LoVo (cell line): ENCODE measurements at places on chromosomes 6 and 20.

GRCh38 chr6:40290816-40291215 is 296.3 kb downstream of the LRFN2 start:
- DNase-seq: no peak

GRCh38 chr6:134022650-134023049 is 29.8 kb downstream of the SLC2A12 start:
- DNase-seq: no peak

- DNase-seq: no peak
These were observed 48.2 kb upstream of the TLDC2 start for GRCh38 chr20:36827541-36828279.

- DNase-seq: no peak
These were observed 13.9 kb upstream of the SUMO4 start for GRCh38 chr6:149385998-149386646.

DNA sequence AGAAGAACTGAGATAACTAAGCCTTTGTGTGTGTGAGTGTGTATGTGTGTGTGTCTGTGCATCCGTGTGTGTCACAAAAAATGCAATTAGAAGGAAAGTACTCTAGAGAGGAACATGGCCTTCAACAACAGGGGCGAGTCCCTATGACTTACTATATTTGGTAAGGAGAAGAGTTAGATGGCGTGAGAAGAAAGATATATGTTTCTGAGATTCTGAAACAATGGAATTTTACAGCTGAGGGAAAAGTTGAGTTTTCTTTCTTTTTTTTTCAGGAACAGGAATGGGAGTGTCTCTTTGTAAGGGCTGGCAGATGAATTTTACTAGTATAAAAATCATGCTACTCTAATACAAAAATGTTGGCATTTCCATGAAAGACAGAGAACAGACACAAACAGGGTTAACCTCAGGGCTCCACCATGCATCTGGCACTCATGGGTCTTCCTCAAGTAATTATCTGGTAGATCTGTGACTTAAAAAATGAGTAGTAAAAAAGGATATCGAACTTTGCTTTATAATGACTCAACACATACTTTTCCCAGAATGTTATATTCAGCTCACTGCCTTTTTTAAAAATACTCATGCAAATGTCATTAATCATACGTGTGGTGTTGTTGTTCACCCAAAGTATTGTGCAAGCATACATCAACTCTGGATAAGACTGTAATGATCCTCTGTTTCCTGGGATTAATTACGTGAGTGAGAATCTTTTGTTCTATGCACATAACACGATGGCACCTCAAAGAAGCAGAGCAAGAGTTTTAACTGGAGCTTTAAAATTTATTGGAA is 12.8 kb upstream of the SASH1 start:
- no peak for DNase-seq

DNA sequence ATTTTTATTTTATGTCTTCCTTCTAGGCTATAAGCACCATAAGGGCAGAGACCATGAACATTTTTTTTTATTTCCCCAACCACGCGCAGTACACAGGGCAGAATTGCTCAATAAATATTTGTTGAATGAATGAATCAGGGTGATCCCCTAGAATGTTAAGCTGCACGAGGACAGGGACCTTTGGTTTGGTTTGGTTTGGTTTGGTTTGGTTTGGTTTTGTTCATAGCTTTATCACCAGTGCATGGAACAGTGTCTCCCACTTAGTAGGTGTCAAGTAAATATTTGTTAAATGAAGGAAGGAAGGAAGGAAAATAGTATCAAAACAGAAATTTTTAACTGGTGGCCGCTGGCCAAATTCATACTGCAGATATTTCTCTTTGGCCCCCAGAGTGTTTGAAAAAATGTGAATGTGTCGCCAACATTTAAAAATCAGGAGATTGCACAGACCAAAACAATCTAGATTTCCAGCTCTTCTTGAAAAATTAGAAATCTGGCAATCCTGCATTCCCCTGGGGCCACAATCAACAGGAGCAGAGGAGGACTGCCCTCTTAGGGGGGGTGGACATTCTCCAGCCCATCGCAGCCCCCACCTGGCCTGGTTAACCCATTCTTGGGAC is 205.3 kb downstream of the EYA2 start:
- DNase-seq: no peak

DNA sequence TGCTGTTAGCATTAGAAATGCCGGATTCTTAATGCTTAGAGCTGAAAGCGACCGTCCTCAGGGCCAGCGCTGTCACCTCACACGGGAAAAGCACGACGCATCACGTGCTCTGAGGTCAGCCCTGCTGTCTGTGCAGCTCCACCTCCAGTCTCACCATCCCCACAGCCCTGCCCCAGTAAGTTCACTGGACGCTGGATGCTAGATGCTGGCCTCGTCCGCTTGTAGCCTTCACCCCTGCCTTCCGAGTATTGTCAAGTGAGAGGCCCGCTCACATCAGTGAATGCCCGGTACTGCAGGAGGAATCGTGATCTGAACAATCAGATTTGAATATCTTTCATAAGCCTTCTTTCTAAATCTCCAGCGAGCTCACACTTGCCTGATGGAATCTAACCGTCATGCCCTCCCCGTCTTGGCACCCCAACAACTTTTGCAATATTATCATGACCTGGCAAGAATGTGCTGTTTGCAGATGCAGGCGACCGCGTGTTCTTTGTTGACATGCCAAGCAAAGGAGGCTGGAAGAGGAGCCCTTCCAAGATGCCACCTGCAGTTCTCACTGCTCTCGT is 64.9 kb downstream of the DLL1 start:
- no peak for DNase-seq

GRCh38 chr6:36623547-36624459 is 29.6 kb downstream of the SRSF3 start:
- peak; percentile 80 for DNase-seq

DNA sequence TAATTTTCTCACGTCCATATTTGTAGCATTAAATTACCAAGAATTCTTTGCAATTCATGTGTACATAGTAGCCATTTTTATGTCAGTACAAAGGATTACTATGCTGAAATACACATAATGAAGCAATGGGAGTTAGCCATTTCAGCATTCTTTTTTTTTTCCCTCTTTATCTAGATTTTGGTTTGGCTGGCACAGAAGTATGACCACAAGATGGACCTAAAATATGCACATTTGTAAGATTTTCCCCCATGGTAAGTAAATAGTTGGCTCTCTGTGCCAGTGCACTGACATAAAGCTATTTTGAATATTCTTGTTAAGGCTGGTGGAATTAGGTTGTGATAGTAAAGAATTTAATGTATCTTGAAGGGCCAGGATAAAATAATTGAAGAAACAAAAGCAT is 486.1 kb upstream of the BTBD3 start:
- DNase-seq: no peak

- DNase-seq: no peak
These were observed 827.7 kb downstream of the MAFB start for GRCh38 chr20:39861381-39861780.

- DNase-seq: peak; percentile 73
These were observed 9.7 kb downstream of the TRMT11 start for GRCh38 chr6:125995972-125996580.

DNA sequence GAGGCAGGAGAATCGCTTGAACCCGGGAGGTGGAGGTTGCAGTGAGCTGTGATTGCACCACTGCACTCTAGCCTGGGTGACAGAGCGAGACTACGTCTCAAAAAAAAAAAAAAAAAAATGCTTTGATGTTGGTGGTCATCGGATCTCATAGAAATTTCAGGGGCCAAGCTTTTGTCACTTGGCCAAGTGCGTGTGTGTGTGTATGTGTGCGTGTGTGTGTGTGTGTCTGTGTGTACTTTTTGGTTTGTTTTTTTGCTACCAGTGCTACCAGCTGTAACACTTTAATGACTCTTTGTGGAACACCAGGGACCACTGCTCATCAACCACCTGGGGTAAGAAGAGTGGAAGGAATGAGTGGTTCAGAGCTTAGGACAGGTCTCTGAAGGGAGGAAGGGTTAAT is 49.7 kb downstream of the TRAF3IP2 start:
- DNase-seq: no peak

- DNase-seq: peak; percentile 15
These were observed 1077.6 kb upstream of the MAP3K7 start for GRCh38 chr6:91664327-91664959.

- no peak for DNase-seq
These were observed 149.4 kb upstream of the B3GAT2 start for GRCh38 chr6:71106276-71106675.

DNA sequence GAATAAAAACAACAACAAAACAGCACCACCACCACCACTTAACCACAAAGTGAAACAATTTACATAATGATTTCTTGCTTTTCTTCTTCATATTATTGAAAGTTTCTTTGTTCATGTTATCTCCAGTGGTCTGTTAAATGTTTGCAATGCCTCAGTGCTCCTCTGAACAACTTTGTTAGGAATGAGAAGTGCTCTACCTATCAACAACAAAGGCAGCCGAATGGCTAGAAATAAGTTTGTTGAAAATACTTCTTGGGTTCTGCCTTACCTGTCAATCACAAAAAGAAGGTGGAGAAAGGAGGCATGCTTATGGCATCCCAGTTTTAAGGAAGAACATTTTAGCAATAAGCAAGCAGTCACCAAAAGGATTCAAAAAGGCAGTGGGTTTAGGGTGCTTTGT is 490.2 kb downstream of the PRKN start:
- DNase-seq: no peak

DNA sequence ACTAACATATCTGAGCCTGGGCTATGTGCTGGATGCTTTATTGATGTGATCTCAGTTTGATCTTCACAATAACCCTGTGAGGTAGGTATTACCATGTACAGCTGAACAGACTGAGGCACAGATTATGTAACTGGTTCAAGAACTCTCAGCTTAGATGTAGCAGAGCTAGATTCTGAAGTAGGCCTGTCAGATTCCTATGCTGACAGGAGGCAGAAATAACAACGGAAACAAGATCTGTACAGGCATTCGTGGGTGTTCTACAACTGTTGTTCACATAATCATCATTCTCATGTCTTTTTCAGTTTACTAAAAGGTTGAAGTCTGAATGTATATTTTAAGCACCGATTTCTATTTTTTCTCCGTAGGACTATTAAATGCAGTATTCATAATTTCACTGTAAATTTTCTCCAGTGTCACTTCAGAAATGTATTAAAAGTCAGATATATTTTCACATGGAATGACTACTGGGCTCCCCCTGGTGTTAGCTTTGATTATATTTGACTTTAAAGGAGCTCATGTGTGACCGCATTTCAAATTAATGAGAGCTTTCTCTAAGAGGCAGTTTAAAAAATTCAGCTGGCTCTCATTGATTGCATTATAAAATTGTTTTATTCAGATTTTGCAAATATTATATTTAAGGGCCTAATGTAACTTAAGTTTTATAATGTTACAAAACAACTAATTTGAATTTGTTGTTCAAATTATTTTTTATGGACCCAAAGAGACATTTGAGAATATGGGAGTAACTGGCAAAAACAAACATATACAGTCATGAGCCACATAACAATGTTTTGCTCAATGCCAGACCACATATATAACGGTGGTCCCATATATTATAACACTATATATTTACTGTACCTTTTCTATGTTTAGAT is 36.4 kb upstream of the SLC17A4 start:
- DNase-seq: peak; percentile 39

- DNase-seq: no peak
These were observed 124.2 kb downstream of the SLC16A10 start for GRCh38 chr6:111211411-111212030.

- DNase-seq: no peak
These were observed 60.7 kb downstream of the GRIK2 start for GRCh38 chr6:101454106-101454676.

- DNase-seq: no peak
These were observed 20.3 kb upstream of the SLA2 start for GRCh38 chr20:36666181-36666740.

- DNase-seq: no peak
These were observed 323.9 kb downstream of the FOXA2 start for GRCh38 chr20:22260506-22260905.

DNA sequence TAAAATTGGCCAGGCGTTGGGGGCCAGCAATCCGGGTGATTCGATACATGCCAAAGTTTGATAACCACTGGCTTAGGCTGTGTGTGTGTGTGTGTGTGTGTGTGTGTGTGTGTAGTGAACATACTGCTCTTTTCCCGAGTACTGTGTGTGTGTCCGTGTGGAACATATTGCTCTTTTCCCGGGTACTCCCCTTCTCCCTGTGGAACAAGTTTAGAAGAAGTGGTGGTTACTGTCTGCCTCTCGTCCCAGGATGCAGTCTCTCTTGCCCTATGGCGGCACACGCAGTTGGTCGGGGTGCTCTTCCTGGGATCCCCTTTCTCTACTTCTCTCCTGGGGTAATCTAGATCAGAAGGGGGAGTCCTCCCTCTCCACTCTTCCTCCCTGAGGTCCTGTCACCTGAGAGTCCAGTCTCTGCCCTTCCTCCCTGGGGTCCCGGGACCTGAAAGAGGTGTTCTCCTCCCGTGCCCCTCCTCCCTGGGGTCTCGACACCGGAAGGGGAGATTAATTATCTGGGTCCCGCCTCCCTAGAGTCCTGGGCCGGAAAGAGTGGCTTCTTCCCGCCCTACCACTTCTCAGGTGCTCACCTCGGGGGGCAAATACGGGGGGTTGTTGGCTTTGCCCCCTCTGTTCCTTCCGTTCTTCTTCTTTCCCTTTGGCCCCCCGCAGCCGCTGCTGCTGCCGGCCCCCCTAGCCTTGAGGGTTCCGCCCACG is 516 bp downstream of the GTPBP2 start:
- DNase-seq: peak; percentile 58

DNA sequence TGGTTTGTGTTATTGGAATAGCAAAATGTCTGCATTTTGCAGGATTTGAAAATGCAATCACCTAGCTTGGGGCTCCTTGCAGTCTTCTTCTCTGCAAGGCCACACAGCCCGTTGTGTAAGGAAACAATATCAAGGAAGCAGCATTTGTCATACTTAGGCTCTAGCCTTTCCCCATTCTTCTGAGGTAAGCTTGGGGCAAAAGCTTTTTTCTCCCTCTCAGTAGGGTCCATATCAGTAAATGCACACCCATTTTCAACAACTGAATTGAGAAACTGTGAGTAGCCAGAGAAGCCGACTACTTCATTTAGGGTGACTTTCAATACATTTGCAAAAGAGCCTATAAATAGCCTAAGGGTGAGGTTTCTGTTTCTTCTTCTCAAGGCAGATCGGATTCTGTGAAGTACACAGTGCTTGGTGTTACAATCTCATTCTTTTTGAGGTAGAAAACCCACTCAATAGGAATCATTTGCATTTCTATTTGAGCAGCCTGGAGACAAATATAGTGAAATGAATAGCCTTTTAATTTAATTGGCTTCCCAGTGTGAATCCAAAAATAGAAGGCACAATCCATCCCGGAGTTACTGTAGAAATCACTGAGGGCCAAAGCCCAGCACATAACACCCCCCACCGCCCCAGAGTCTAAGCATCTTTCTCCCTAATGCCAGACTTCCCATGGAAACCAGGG is 61.8 kb downstream of the BTBD3 start:
- no peak for DNase-seq

GRCh38 chr20:35088231-35089145 is 4.1 kb downstream of the TRPC4AP start:
- no peak for DNase-seq

GRCh38 chr20:45305262-45305661 is 1.4 kb upstream of the RBPJL start:
- no peak for DNase-seq

GRCh38 chr20:2467412-2467811 is 3.2 kb downstream of the SNRPB start:
- DNase-seq: no peak
